Frontal cortex (tissue), 4 donors: ENCODE measurements at places on chromosomes 5 and 9. TPM values are rescaled to one million over a fixed set of nuclear protein-coding genes. Genes with fewer than 3 reads are reported as not detected.

Gene SLC46A2
- not detected for total RNA-seq

Gene IL3
- not detected for total RNA-seq

Gene FAM200C
- 33.8 TPM for total RNA-seq

Gene TMEM171
- 0.41 TPM for total RNA-seq

Gene CDC20B
- total RNA-seq: not detected

Gene NINJ1
- total RNA-seq: 2.9 TPM

Gene IL9
- total RNA-seq: not detected

Gene HTR4
- total RNA-seq: 1.2 TPM

Gene ANXA6
- total RNA-seq: 48.9 TPM

Gene ANKRD34B
- total RNA-seq: 0.41 TPM

Gene SKIC3
- total RNA-seq: 152 TPM

Gene GARIN3
- not detected for total RNA-seq

Gene KIF20A
- total RNA-seq: 4.1 TPM

Gene TSLP
- not detected for total RNA-seq

Gene TMEM174
- total RNA-seq: not detected

Gene ZNF618
- 4.9 TPM for total RNA-seq

Gene INSL6
- not detected for total RNA-seq

Gene FOXD4L4
- 0.41 TPM for total RNA-seq

Gene NIM1K
- 8.2 TPM for total RNA-seq

Gene TAF11L14
- total RNA-seq: not detected

Gene CLIC3
- not detected for total RNA-seq

Gene TAF1L
- under 0.01 TPM for total RNA-seq

Gene NUTM2G
- not detected for total RNA-seq

Gene CACFD1
- total RNA-seq: 22.8 TPM

Gene SLC45A2
- 0.41 TPM for total RNA-seq

Gene TTC39B
- 4.9 TPM for total RNA-seq
